ENCODE measurements at places on chromosomes 7 and 10. TPM values are rescaled to one million over a fixed set of nuclear protein-coding genes. Genes with fewer than 3 reads are reported as not detected.
A peak's percentile ranks its signal among the peaks of the same experiment; 100 is the strongest.

Gene CHST3
- total RNA-seq = 17.0 TPM

Gene UCN3
- not detected for total RNA-seq

Gene AGAP9
- 2.7 TPM for total RNA-seq

Gene HOXA4
- total RNA-seq = 8.1 TPM

Gene MMD2
- not detected for total RNA-seq

Gene TMEM229A
- not detected for total RNA-seq

DNA sequence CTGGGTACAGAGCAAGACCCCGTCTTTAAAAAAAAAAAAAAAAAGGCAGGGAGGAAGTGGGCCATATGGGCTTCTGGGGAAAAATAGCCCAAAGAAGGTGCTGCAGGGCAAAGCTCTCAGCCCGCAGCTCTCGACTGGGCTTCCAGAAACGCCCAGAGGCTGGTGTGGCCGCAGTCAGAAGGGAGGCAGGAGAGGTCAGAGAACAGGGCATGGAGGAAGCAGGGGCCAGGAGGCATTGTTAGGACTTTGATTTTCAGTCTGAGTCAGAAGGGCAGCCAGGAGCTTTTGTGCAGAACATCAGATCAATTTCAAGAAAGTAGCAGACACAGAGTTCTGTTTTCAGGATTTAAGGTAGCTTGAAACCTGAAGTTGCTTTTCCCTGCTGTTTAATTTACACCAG, 35.3 kb upstream of the CYTH3 start:
- no peak for DNase-seq

DNA sequence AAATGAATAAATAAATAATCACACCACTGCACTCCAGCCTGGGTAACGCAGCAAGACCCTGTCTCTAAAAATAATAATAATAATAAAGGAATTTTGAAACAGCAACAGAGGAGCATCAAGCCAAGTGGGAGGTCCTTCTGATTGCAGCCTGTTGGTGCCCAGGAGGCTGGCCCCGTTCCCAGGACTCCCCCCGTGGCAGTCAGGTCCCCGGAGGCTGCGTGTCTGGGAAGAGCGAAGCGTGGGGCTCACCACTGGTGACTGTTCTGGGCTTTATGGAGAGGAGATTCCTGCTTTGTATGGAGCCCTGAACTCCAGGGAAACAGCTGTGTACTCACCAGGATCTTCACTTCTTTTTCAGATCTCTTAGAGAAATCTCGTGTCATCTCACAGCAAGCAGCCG, 19.3 kb upstream of the MYH16 start:
- no peak for DNase-seq

DNA sequence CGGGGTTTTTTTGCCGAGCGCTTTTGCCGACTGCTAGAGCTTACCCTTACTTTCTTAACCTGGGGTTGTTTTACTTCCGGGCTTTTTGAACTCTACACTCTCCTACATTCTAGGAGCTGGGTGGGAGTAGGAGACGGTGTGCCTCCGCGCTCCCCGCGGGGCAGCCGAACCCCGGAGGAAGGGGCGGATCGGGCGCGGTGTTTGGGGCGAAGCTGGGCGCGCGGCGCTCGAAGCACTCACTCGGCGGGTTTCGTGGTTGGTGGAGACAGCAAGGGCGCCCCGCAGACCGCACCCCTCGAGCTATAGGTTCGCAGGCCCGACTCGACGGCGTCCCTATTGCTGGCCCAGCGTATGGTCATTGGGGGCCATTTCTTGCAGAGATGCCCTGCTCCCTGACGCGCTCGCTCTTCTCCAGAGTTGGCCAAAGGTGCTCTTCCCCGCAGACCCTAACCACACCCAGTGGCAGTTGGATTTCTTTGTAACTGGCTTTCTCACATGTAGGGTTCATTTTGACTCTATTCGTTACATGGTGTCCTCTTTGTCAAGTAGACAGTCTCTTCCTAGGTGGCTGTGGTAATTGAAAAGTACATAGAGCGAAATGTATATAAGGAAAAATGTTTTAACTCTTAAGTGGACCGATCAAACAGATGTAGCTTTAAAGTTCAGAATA, 364 bp downstream of the ZNF518A start:
- peak; percentile 73 for DNase-seq

DNA sequence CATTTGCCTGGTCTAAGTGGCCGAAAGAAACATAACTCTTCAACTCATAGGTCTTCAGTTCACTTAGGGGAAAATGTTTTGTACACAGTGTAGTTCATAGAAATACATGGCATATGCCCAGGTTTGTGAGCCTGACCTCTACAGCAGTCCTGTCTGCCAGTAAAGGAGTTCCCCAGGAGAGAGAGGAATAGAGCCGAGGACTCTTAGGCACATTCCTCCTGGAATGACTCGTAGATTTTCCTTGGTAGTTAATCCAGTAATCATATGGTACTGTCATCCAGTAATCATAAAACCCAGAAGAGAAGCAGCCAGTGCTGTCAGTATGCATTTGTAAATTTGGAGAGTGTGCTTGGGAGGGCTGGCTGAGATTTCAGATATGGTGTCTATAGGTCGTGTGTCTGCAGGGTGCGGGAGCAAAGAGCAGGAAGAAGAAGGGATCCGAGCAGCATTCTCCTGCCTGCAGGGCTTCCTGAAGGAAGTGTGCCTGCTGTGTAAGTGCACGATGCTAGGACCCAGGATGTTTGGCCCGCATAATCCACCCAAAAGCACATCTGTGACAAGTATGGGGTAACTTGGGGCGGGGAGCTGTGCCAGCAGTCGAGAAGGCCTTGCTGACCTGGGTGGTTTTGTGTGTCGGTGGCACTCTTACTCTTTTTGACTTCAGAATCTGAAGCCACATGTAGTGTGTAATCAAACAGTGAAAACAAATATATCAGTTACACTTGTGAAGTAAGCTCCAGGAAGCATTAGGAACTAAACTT, 13.9 kb downstream of the EIF4H start:
- peak; percentile 41 for DNase-seq

DNA sequence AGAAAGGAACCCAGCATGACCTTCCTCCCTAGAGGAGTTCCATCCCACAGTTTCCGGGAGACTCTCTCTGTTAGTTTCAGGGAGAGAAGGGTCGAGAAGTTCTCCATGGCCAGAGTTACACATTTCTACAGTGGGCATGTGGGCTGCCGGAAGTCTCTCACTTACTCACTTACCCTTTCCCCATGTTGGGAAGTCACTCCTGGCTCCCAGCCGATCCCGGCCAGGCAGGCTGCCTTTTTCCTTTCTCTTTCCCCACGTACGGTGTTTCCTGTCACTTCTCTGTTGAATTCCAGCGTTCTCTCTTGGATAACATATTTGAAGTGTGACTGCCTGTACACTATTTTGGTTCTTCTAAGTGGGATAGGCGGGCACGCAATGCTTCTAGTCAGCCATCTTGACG, 3.5 kb downstream of the TEX36 start:
- DNase-seq = no peak

DNA sequence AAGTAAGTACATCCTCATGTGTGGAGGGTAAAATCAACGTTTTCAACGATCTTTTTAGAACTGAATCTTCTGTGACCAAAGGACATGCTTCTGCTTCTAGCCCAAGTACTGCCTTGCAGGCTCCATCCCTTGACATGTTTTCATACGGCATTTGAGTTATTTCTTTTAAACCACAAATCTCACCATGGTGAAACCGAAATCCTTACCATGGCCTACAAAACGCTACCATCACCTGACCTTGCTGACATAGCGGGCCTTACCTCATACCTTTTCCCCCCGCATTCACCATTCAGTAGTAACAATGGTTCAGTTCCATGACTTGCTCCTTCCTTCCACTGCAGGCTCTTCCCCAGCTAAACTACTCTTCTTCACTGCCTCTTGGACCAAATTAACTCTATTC, 3.5 kb downstream of the RNF216 start:
- no peak for DNase-seq

DNA sequence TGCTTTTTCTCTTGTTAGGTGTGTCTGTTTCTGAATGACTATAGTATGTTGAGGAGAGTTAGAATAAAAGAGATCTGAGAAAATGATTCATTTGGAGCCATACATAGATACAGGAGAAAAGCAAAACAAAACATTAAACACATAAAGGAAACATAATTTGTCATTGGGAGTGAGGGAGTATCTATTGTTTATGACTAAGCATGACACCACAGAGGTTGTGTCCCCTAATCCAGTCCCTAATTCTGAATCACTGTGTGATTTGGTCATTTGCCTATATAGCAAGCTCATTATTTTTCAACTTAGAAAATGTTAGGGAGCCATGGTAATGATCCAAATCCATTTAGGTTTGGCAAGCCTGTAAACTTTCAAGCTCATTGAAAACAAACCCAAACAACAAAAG, 132.3 kb upstream of the BMPER start:
- DNase-seq = no peak

DNA sequence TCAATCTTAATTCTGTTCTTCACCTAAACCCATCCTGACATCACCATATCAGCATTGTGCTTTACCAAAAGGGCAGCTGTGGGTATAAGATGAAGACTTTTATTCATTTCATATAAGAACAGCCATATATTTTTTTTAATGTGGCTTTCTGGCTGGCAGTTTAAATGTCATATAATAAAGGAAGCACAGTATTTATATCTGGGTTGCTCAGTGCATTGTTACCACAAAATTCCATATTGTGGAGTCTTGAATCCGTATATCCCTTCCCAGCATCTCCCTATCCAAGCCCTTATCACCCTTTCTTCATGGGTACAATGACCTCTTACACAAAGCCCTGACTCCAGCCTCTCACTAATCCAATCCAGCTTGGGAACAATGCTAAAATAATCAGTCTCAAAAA, 125.8 kb downstream of the RAPGEF5 start:
- DNase-seq = no peak

- no peak for DNase-seq
Observed at GRCh38 chr7:138746073-138746472, 44.9 kb upstream of the SVOPL start.
